Amniotic stem cell (primary cell): ENCODE measurements at places on chromosomes 7 and 10.

DNA sequence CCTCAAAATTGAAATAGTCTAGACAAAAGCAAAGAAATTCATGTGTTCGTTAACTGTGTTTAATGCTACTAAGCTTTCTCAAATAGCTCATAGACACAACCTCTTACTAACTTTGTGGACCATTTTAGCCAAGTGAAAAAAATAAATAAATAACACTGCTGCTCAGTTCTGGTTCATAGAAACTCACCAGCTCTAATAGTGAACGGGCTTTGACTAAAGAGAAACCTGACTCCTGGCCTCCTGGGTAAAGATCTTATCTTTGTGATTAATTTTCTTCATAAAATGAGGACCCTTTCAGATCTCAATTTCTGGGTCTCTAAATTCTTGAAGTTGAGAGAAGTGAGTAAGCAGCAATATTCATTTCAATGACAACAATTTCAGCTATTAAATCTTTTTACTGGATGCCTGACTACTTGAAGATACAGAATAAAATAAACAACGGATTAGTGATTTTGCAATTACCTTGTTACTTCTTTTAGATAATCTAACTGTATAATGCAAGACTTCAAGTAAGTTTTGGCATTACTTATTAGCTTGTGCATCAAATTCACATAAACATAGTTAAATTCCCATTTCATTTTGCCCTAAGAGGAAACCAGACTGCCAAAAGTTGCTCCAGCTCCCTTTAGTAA is 3.1 kb downstream of the CADPS2 start:
- DNase-seq: no peak

GRCh38 chr7:30177186-30177585 is 42.4 kb downstream of the MTURN start:
- DNase-seq: no peak

DNA sequence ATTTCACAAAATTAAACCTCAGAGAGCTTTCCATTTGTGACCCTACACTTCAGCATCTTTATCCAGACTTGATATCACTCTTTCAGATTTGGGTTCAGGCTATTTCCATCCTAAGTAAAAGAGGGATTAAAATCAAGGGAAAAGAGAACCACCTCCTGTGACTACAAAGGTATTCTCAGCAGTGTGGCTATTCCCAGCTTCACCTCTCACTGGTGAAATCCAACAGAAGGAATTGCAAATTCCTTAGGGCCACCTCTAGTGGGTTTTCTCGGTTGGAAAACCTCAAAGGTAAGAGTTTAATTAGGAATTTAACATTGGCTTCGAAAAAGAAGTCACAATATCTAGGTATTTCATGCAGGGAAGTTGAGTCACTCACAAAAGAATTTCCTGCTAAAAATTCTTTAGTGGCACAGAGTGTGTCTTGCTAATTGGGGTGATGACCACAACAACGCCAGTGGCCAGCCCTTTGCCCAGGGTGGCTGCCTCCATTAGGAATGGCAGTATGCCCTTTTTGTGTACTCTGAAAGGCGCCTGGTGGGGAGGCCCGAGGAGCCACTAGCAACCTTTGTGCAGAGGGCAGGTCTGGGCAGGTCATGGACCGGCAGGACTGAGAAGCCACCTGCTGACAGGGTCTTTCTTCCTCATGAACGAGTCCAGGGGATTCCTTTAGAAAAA is 52.2 kb downstream of the SEM1 start:
- DNase-seq: no peak

DNA sequence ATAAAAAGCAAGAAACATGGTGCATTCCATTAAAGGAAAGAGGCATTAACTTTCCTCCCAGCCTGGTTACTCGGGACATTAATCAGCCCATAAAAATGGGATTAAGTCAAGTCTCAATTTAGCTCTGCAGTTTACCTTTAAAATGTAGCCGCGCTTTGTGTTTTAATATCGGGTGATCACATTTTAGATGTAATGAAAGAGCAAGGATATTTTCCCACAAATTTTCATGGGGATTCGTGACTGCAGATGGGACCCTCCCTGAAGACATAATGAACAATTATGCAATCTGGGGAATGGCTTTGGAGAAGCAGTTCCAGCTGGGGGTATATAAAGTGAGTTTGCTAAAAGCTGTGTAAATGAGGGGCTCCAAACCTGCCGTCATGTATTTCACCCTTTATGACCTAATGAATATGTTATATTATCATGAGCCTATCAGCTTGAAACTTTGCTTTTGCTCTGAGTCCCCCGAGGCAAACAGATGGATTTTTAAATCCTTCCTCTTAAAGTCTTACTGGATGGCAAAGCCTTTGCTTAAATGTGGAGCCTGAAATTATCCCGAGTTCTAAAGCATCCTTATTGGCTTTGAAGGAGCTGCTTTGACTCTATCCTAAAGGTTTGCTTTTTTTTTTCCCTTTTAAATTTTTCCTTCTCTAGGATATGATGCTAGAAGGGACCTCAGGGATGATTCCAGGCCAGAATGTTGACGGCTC is 31.8 kb downstream of the BAMBI start:
- no peak for DNase-seq

DNA sequence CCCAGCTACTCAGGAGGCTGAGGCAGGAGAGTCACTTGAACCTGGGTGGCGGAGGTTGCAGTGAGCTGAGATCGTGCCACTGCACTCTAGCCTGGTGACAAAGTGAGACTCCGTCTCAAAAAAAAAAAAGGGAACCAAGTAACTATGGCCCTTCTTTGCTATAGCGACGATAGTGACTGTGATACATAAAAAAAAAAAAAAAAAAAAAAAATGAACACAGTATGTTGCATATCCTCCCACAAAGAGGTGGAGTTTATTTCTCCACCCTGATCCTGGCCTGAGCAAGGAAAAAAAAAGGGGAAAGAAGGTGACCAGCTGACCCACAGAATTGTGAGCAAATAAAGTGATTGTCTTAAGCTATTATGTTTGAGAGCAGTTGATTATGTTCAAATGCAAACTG is 42.3 kb upstream of the STEAP1B start:
- DNase-seq: no peak

- no peak for DNase-seq
Observed at GRCh38 chr7:68529221-68529620, 1069.1 kb upstream of the AUTS2 start.

- no peak for DNase-seq
Observed at GRCh38 chr7:51230723-51231122, 85.9 kb downstream of the COBL start.

GRCh38 chr10:44992070-44992731 is 8.5 kb upstream of the ZNF22 start:
- DNase-seq: no peak
